ENCODE measurements at places on chromosomes 1 and 21. TPM values are rescaled to one million over a fixed set of nuclear protein-coding genes. Genes with fewer than 3 reads are reported as not detected.

The TNFSF18 gene
- 2.4 TPM for total RNA-seq

The HPCA gene
- total RNA-seq, result 0.49 TPM

The TMEM222 gene
- 36.5 TPM for total RNA-seq

The LCE1C gene
- total RNA-seq, result not detected

The LCE3C gene
- not detected for total RNA-seq

The AHDC1 gene
- total RNA-seq, result 29.1 TPM

The OSCP1 gene
- total RNA-seq, result 10.5 TPM

The UBXN10 gene
- total RNA-seq, result under 0.01 TPM

The S100A2 gene
- total RNA-seq, result 6.8 TPM

The S100A9 gene
- total RNA-seq, result not detected

The PSMB2 gene
- total RNA-seq, result 19.8 TPM

The OLFML2B gene
- total RNA-seq, result 84.0 TPM

The PPP2R5A gene
- total RNA-seq, result 39.8 TPM

The KLHDC9 gene
- 2.2 TPM for total RNA-seq

The CELA3B gene
- total RNA-seq, result not detected

The NR1I3 gene
- total RNA-seq, result not detected

The HMGN1 gene
- total RNA-seq, result 108 TPM

All from hair follicle dermal papilla cell (primary cell).